ENCODE measurements at places on chromosomes 2 and 18.
A peak's percentile ranks its signal among the peaks of the same experiment; 100 is the strongest.

DNA sequence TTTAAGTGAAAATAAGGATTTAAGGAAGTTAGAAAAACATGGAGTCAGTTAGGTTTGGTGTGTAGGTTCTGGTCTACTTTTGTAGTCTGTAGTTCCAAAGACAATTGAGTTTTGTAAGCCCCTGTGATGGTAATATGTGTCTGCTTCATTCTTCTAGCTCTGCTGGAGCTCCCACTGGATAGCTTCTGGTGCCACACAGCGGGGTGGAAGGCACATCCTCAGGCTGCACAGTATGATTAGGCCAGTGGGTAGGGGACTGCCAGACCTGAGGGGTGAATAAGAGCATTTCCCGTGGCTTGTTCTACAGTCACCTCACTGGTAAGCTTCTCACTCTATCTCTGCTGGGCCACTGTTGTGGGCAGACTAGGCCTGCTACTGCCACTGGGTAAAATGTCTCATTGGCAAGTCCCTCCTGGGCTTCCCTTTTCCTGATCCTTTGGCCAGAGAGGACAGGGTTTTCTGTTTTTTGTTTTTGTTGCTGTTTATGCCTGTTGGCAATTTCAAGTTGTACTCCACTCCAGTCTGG, 44.5 kb downstream of the TMEM131 start:
- no peak for DNase-seq

- no peak for DNase-seq
Measured at GRCh38 chr2:223549215-223549614, 52.9 kb downstream of the SCG2 start.

GRCh38 chr2:58633613-58634365, 392.7 kb upstream of the FANCL start:
- no peak for DNase-seq

- no peak for DNase-seq
Measured at GRCh38 chr2:70017962-70018361, 56.5 kb upstream of the ASPRV1 start.

GRCh38 chr2:65658881-65659280, 226.5 kb upstream of the SPRED2 start:
- DNase-seq: no peak

GRCh38 chr2:20562540-20563225, 88.2 kb downstream of the HS1BP3 start:
- no peak for DNase-seq

- DNase-seq: no peak
Measured at GRCh38 chr18:40485318-40485717, 1469.7 kb upstream of the PIK3C3 start.

DNA sequence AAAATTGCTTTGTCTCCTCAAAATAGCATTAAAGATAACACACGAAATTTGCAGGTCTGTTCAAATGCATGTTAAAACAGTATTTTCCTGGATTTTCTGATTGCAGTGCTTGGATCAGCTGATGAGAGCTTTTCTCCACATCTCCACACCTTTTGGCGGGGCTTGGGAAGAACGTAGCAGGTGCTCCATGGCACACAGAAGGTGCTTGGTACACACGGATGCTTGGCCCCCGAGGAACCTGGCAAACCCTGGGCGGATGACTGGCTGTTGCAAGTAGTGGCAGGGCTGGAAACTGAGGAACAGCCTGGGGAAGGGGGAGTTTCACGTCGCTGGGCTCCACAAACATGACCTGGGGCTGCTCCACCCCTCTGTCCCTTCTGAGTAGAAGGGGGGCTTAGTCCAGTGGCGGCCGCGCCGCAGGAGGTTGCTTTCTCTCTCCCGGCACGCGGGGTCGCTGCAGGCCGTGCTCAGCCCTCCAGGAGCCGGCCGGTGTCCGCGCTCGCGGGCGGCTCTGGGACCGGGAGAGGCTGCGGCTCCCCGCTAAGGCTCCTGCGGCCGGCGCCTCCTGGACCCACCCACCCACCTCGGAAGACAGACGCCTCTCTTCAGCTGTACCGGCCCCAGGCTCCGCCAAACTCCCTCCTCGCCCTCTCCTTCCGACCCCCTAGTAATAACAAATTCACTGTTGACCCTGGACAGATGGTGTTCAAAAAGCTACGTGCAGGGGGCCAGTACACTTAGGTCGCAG, 69.3 kb downstream of the MARCO start:
- DNase-seq: no peak

- DNase-seq: no peak
Measured at GRCh38 chr2:134917888-134918525, 615 bp upstream of the CCNT2 start.

DNA sequence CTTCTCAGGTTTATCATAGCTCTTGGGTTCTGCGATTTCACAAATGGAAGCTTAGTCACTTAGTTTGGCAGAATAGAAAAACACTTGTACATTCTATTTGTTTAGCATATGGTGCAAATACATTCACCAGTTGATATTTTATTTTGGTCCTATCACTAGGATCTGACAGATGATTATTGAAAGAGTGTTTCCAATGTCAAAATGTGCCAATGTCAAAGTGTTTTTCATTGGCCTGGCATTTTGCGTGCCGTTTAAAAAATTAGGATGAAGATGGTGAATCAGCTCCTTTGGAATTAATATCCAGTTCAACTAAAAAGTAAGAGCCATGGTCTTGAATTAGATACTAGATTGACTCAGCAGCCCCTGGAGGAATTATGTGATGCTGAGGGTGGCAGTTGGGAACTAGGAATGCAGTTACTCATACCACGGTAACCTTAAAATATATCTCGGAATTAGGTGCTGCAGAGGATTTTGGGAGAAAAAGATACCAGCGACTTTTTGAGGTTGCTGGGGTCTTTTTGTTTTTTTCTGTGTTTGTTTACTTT, 87.0 kb downstream of the SPHKAP start:
- DNase-seq: no peak

DNA sequence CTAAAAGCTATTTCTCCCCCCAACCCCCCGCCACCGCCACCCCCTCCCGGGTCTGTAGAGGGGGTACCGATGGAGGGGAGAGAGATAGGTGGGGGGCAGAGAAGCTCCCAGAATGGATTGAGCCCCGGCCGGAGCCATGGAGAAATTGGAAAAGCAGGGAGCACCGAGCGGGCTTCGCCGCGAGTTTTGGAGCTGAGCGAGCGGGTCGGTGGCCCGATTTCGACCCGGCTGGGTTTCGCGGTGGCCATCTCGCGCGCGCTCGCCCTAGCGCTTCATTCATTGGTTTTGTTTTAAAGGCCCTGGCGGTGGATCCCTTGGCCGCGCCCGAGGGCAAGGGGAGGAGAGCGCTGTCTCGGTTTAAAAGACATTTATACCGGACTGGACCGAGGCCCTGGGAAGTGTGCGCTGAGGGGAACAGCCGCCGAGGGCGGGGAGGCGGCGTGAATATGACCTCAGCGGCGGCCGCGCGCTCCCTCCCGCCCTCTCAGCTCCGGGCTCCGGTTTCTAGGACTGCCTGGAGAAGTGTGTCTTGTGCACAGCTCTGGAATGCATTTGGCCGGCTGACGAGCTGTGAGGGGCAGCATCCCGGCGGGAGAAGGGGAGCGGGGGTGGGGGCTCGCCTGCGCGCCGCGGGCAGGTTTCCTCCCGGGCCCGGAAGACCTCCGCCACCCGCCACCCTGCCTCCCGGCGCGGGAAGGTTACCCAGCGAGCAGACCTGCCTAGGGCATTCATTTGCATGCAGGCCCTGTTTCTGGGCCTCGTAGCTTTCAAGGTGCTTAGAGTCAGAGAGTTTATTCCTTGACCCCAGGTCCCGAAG, 1.7 kb upstream of the SMAD7 start:
- DNase-seq: peak; percentile 83

GRCh38 chr2:195289081-195289480, 367.9 kb upstream of the SLC39A10 start:
- DNase-seq: no peak

DNA sequence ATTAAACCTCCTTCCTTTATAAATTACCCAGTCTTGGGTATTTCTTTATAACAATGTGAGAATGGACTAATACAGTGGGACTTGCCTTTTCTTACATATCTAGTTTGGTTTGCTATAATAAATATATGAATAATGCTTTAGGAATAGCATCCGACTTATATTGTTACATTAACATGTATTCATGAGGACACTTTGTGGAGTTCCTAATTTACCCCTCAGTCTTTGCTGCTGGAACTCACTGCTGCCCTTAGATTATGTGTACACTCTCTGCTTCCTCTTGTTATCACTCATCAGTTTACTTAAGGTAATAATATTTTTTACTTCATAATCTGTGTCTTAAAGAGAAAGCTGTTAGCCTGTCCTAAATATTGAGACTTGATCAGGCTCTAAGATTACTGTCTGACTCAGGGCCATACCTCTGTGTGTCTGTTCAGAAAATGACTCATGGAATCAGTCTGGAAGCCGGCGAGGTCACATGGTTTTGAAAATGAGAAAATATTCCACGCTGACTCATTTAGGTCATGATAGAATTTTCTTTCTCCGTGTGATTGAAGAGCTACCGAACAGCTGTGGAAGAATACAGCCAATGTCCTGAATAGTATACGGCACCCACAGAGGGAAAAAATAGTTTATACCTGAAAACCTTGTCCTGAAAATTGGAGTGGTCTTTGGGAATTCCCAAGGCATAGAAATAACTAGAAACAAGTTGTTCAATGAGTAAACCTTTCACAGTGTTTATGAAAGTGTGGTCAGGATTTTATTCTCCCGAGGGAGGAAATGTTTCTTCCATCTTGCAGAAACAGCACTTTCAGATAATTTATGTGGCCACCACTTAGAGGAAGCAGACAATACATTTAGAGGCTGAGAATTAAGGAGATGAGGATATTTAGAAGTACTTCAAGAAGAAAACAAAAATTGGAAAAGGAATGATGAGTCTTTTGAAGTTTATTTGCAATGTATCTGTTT, 156.4 kb downstream of the DSEL start:
- no peak for DNase-seq

- no peak for DNase-seq
Measured at GRCh38 chr2:51619961-51620360, 588.0 kb upstream of the NRXN1 start.

DNA sequence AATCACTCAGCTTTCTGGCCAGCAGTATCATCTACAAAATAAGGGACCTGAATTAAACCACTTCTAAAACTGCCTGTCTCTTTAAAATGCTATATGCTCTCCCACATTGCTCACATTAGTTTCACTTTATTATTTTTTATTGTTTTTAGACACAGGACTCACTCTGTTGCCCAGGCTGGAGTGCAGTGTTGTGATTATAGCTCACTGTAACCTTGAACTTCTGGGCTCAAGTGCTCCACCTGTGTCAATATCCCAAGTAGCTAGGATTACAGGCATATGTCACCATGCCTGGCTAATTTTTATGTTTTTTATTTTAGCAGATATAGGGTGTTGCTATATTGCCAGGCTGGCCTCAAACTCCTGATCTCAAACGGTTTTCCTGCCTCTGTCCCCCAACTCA, 591.3 kb upstream of the ZNF804A start:
- DNase-seq: no peak

GRCh38 chr2:107785756-107786155, 40.9 kb upstream of the RGPD4 start:
- no peak for DNase-seq

DNA sequence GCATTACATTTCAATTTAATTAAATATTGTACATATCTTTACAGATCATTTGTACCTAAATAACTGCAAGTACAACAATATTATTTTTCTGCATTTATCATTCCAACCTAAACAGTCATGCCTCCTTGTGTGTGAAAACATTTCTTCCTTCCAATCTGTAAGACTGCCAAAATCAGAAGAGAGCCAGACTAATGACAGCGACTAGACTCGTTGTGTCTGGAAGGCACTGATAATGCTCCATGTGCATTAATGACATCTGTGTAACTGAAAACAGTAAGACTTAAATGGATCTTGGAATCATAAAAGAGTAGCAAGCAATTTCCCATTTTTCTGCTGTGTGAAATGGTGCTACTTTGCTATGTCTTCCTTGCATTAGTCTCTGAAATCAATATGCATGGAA, 278.0 kb upstream of the DSEL start:
- DNase-seq: no peak

DNA sequence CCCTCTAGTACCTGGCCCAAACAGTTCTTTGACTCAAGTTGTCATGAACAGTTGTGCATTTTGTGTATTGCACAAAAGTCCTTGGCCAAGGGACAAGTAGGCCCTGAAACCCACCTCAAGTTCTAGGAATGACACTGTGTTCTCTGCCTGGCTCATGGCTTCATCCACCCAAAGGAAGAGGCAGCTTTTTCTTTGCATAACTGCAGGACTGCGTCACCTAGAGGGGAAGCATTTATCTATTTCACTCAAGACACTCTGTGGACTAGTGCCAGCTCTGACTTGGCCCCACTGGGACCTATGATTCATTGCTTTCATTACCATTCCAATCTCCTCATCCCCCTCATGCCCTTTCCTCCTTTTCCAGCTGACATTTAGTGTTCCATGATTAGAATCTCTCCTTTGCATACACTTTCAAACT, 119.3 kb upstream of the SIX2 start:
- DNase-seq: no peak
